ENCODE measurements at places on chromosomes 11 and 22. TPM values are rescaled to one million over a fixed set of nuclear protein-coding genes. Genes with fewer than 3 reads are reported as not detected.

DGCR2 gene
- total RNA-seq: 48.4 TPM

GNAZ gene
- total RNA-seq: 0.96 TPM

C22orf42 gene
- total RNA-seq: not detected

OR6A2 gene
- 0.09 TPM for total RNA-seq

VSIG10L2 gene
- not detected for total RNA-seq

NRXN2 gene
- 0.17 TPM for total RNA-seq

PYGM gene
- 1.0 TPM for total RNA-seq
